ENCODE measurements at places on chromosomes 5 and 9.

DNA sequence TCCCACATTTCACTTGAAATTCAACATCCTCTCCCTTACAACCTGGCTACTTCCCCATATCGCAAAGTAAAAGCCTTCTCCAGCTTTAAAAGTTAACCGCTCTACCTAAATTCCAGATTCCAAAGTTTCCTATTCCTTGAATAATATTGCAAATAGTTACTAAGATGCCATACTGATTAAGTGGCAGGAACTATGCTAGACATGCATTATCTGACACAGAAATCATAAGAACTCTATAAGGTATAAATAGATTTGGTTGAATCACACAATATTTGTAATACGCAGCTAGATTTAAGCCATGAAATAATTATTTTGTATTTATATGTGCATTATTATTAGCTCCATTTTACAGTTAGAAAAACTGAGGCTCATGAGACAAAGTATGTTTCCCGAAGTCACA is 92.8 kb downstream of the NFIB start:
- DNase-seq: no peak

DNA sequence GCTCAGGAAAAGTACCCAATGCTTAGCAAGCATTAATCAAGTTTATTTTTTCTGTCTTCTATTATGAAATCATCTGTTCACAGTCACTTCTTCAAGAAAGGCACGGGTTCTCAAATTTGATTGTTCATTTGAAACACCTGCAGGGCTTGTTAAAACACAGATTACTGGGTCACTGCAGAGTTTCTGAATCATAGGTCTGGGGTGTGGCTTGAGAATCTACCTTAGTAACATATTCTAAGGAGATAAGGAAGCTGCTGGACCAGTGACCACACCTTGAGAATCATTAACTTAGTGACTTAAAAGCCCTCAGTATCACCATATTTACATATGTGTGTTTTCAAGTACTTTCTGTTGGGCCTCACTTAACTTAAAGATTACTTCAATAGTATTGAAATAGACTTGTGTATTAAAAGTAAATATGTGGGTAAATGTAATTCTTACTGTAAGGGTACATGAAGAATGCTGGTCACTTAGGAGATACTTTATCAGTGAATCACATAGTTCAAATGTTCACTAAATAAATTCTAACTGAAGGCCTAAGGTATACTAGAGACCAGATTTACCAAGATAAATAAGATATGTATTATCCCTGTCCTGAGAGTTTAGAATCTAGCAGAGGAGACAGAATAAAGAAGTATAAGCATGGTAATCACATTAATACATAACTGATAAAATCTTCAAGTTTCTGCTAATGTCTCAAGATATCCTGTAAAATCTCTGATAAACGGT is 1342.1 kb upstream of the C9orf72 start:
- DNase-seq: no peak

GRCh38 chr9:133262226-133262625 is 12.8 kb downstream of the ABO start:
- DNase-seq: no peak

DNA sequence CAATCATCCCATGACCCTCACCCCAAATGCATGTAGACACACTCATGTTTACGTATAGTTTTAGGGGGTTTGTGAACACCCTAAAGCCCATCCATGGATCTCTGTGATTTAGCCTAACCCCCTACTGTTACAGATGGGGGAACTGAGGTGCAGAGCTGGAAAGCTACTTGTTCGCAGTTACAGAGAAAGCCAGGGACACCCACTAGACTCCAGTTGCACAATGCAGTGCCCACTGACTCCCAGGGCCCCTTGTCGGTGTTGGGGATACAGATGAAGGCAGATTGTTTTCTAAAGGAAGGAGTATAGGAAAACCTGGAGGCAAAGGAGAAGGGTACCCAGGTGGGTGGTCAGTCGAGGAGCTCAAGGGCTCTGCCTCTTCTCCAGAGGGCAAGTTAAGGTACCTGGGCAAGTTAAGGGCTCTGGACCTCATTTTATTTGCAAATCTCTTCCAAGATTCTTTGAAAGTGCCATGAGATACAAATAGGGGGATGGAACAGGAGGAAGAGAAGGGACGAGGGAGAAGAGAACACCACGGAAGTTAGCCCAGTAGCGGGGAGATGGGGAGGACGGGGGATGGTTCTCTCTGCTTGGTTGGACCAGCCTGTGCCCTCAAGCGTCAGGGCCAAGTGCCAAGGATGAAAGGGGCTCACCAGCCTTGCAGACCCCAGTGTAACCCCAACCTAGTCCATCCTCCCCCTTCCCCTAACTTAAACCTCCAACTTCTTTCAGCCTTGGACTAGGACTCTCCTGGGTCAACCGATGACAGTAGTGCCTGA is 958 bp downstream of the MYOZ3 start:
- no peak for DNase-seq

- peak; percentile 29 for DNase-seq
These were observed 22.8 kb upstream of the LPCAT1 start for GRCh38 chr5:1546556-1546955.

DNA sequence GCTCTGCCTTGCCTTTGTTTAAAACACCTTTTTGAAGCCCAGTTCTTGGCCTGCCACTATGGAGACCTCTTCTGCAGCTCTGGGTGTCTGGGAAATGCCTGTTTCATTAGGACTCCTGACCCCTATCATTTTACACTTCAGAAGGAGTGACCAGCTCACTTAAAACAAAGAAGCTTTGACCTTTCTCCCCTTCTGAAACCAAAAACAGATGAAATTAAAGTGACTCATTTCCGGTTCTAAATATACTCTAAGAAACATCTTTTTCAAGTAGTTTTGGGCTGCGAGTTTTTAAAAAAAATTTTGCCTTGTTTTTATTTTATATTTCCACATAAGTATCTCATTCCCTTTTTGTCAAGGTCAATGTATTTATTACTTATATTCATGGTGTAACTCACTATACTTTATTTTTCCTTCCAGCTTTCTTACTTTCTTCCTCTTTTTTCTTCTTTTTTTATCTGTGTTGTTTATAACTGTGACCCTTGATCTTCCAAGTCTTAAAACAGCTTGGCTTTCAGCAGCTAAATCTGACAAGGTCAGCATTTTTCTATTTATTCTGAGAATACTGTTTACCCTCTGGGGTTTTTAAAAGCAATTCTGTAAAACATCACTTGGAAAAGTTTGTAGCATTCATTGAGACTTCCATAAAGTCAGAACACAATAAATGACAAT is 672.9 kb downstream of the NR2F1-AS1 start:
- no peak for DNase-seq

- no peak for DNase-seq
These were observed 21.7 kb downstream of the FTMT start for GRCh38 chr5:121873409-121873808.

DNA sequence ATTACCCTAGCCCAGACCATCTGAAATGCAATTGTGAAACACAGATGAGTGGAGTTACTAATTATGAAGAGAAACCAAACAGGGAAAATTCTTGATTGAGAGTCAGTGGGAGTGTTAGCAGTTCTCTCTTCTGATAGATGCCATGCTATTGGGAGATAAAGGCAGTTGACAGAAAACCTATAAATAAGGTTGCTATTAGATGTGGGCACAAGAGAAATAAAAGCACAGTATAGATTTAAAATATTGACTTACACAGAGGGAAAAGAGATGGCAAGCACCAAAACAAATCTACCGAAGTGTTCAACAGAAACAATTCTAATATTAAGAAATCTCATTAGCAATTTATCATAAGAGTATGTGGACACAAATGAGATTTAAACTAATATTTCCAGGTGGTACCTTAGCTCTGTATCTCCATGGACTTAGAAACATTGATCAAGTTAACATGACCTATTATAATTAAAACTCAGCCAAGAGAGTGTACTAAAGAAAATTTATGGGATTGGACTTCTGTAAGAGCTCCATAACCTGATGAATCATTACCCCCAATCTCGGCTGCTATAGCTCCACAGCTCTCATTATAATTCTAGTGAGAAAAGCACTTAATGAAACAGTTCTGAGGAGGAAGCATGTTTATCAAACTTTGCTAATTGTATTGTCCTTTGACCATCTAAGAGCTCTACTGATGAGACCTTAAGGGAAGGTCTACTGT is 665.0 kb upstream of the RIOK2 start:
- no peak for DNase-seq

DNA sequence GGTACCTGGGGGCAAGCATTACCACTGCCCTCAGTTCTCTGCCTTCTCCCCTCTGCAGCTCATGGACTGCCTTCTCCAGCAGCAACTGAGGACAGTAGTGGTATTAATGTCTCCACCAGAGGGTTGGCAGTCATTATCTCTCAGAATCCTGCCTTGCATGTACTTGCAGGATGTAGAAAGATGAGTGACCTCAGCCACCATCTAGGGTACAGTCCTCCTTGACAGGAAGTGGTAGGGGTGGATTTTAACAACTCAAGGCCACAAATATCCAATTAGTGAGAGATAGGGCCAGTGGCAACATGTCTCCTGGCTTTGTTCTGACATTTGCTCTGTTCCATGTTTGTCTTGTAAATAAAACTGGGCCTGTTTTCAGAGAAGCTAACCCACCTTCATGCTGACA is 47.2 kb downstream of the F2R start:
- DNase-seq: no peak

GRCh38 chr5:150129813-150130492 is 25.7 kb downstream of the PDGFRB start:
- DNase-seq: peak; percentile 61

DNA sequence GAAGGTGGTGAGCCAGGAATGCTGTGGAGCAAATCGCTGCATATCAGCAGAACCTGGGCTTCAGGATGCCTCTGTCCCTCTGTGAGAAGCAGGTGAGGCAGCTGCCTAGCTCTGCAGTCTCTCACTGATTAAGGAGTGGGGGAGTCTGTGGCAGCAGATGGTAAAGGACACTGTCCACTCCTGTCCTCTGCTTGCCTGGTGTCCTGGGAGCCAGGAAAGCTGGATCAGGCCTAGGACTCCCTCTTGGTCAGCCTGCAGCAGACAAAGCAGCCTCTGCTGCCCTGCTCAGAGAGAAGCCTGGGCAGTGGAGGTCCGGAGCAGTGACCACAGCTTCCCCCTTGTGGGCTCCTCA is 214.7 kb downstream of the HSPA4 start:
- no peak for DNase-seq

- DNase-seq: no peak
These were observed 25.8 kb downstream of the FPGS start for GRCh38 chr9:127828262-127829031.

DNA sequence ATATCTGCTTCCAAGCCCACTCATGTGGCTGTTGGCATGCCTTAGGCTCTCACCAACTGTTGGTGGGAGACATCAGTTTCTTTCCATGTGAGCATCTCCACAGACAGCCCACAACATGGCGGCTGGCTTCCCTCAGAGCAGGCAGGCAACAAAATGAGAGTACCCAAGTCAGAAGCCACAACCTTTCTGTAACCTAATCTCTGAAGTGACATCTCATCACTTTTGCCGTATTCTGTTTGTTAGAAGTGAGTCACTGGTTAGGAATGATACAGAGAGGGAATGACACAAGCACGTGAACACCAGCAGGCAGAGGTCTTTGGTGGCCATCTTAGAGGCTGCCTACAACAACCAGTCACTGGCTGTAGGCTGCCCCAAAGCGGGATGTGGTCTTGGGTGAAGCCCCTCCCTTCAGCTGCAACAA is 88.6 kb upstream of the RASGRF2 start:
- DNase-seq: no peak

GRCh38 chr9:101184813-101185278 is 156.3 kb downstream of the PLPPR1 start:
- DNase-seq: no peak

GRCh38 chr5:128328446-128328845 is 209.6 kb downstream of the FBN2 start:
- no peak for DNase-seq

GRCh38 chr5:151158287-151158661 is 695 bp upstream of the ANXA6 start:
- no peak for DNase-seq

GRCh38 chr5:14476786-14477435 is 104.7 kb upstream of the OTULINL start:
- no peak for DNase-seq

GRCh38 chr5:169980418-169981053 is at the start of gene INSYN2B:
TSS of gene INSYN2B (minus strand) at chr5:169980495. CDS start at chr5:169883898, 96,597 bp downstream.
- no peak for DNase-seq

DNA sequence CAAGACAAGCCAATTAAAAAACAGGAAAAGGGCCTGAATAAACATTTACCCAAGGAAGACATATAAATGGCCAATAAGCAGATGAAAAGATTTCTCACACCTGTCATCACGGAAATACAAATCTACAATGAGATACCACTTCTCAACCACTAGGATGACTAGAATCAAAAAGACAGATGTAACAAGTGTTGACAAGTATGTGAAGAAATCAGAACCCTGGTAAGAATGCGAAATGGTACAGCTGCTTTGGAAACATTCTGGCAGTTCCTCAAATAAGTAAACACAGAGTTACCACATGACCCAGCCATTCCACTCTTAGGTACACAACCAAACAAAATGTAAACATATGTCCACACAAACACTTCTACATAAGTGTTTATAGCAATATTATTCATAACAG is 32.5 kb downstream of the LEAP2 start:
- DNase-seq: no peak

GRCh38 chr9:82022121-82022520 is 33.5 kb downstream of the SPATA31D1 start:
- DNase-seq: no peak

DNA sequence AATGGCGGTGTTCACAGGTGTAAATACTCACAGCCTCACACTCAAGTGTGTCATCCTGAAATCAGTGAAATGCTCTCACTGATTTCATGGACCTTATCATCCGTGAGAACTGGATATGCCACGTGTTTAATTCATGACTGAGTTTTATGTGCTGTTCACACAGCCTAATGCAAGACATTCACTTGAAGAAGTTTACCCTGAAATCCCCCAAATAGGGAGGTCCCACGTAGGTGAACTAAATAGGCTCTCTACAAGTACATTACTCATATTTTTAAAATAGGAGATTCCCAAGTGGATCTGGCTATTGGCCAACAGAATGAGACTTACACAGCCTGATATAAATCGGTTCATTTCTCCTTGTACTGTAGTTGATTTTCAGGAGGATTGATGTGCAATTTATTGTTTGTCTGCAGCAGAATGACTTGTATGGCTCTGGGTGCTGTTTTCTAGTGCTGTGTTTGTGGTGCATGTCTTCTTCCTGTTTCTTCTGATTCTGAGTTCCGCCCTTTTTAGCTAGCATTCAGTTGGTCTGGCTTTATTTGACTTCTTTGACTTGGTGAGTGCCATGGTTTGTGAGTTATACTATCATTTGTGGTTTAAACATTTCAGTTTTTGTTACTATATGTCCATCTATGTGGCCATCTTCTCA is 25.1 kb downstream of the TRIO start:
- no peak for DNase-seq

GRCh38 chr5:14063691-14064090 is 79.5 kb upstream of the TRIO start:
- DNase-seq: no peak

DNA sequence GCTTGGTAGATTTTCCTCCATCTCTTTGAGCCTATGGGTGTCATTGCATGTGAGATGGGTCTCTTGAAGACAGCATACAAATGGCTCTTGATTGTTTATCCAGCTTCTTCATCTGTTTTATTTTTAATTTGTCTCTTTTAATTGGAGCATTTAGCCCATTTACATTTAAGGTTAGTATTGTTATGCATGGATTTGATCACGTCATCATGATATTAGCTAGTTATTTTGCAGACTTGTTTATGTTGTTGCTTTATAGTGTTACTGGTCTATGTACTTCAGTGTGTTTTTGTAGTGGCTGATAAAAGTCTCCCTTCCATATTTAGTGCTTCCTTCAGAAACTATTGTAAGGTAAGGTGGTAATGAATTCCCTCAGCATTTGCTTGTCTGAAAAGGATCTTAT is 78.6 kb upstream of the RGMB start:
- no peak for DNase-seq

- DNase-seq: no peak
These were observed 269.2 kb downstream of the ACTL7B start for GRCh38 chr9:108586471-108587139.

Measured in CD8-positive, alpha-beta T cell (primary cell).